ENCODE measurements at places on chromosomes 12 and 14.

DNA sequence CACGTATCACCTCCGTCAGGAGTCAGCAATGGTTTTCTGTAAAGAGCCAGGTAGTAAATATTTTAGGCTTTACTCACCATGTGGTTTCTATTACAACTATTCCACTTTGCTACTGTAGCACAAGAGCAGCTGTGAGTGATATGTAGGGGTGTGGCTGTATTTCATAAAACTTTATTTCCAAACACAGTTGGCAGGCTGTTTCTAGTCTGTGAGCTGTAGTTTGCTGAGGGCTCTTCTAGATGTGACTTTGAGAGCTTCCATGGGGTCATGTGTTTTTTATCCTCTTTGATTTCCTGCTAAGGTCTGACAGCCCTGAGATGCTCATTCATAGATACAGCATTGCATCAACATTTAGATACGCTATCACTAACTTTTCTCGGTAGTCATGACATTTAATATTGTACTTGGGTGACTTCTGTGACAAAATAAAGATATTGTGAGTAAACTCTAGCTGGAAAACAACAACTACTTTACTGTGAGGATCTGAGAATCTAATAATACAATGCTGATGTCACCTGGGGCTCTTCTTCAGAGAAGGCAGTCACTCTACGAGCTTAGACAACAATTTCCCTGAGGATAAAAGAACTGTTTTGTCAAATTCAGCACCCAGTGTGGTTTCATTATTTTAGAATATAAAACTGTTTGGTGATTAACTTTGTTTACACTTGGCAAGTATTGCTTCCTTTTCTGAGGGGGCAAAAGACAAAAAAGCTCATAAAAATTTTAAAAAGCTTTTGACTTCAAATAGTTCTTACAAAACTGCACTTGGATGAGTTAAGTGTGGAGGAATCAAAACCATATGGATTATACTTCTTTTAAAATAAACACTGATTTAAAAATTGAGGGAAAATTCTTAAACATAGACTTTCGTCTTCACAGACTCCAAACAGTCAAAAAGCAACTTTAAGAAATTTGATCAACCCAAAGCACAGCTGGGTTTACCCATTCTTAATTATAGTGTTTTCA is 231.2 kb upstream of the DCN start:
- no peak for DNase-seq

GRCh38 chr12:120554678-120555077 is 20.5 kb downstream of the RNF10 start:
- no peak for DNase-seq

DNA sequence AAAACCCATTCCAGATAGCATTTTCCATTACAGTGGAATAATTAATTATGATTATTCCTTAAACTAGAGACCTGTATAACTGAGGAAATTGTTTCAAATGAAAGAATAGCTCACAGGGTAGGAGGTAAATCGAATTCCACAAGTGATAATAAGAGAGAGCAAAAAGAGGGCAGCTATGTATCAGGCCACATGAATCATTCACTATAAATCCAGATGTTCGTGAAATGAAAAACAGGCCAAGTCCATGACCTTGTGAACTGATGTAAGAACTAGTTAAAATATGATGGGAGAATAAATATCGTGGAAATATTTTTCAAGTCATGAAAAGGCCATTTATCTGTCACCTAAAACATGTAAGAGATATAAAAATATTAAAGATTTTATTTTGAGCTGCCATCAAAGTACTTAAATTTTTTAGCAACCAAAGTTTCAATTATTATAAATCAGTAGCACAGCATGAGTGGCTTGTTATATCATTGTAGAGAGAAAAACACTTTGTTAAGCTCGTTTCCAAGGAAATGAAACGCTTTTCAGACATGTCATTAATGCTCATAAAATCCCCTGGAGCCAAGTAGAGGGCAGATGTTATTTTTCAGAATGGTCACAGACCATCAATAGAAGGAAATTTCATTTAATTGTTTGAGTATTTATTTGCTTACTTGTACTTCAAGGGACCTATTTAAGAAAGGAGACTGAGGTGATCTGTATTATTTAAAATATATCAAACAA is 120.6 kb upstream of the CDKN3 start:
- no peak for DNase-seq

DNA sequence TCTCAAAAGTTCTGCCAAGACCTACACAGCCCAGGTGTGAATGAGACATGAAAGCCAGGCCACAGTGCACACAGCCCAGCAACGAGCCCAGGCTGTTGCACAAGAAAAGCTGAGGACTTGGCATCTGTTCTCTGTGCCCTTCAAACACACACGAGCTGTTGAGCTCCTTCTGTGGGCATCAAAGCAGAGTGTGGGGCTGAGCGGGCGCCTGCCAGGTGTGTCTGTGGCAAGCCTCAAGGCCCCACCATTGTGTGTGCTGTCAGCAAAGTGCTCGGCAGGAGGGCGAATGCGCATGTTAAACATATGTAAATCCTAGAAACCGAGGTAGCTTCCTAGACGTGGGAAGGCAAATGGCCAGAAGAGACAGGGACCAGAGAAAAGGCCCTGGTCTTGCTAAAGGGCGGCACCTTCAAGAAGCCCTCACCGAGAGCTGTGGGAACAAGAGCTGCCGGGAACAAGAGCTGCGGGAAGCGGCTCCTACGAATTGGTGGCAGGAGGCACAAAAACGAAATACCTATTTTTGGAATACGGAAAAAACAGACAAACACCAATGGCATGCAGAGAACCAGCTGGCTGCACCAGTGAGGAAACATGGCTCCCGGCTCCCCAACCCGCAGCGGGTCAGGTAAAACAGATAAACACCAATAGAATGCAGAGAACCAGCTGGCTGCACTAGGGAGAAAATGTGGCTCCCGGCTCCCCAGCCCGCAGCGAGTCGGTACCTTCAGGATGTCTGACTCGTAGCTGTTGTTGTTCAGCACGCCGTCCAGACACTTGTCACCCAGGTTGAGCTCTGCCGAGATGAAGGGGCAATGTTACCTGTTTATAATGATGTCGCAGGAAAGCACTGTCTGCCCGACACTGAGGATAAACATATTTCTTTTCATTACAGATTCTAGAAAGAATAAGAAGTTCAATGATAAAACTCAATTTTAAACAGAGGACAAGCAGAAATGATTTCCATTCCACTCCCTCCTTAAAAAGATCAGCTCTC is 19.0 kb upstream of the GOLGA3 start:
- no peak for DNase-seq

DNA sequence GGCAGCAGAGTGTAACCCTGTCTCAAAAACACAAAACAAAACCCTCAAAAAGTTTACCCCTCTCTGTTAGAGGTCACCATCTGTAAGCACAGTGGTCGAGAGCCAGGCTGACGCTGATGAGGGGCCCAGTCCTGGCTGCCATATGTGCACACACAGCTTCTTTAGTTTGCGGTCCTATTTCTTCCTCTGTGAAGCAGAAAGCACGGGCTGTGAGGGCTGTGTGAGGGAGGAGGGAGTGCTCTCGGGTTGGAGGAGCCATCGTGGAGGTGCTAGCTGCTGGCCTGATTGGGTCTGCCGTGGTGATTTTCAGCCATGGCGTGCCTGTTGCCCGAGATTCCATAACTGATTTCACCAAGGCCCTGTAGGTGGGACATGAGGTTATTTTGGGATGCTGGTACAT is 3.5 kb downstream of the ULK1 start:
- DNase-seq = no peak

- no peak for DNase-seq
These were observed 29.8 kb downstream of the RASAL1 start for GRCh38 chr12:113105606-113106271.

- no peak for DNase-seq
These were observed 32.6 kb downstream of the ITPR2 start for GRCh38 chr12:26800347-26800746.

DNA sequence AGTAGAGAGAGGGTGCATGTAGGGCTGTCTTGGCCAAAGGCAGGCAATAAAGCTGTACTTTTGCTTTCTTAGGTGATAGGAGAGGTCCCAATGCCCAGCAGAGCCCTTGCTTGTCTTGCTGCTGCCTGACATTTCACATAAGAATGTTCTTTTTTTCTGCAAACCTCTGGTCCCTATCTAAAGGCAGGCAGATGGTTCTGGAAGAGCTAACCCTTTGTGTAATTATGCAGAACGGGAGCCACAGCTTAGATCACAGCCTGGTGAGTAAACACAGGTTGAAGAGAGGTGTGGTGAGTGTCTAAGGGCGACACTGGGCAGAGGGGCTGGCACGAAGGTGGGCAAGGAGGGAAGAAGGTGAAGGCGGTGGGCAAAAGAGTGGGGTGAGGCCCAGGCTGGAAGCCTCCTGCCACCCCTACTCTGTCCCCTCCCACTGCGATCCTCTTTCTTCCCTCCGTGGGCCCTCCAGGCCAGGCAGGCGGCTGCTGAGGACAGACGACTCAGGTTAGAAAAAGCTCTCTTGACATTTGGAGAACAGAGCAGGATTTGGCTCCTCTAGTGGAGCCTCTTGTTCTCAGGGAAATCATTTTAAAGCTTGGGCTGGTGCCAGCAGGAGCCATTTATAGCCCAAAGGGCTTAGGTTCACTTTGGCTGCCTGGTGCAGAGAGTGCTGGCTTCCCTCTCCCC is 42.8 kb downstream of the PRMT8 start:
- DNase-seq = no peak

DNA sequence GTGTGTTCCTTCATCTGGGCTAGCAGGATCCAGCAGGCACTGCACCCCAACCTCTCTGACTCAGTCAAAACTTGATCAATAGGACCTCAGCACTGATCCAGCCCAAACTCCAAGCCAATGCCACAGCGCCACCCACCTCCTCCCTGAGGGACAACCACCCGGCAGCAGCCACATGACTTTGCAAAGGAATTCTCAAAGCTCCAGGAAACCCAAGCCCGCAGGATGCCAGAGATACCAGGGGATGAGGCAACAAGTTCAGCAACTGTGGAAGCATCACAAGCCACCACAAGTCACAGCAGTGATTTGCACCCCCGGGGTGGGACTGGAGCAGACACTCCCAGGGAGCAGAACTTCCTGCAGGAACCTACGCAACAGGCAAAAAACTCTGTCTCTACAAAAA is 37.3 kb downstream of the ACTN1 start:
- no peak for DNase-seq

GRCh38 chr12:94282675-94283074 is 134.3 kb downstream of the PLXNC1 start:
- no peak for DNase-seq

DNA sequence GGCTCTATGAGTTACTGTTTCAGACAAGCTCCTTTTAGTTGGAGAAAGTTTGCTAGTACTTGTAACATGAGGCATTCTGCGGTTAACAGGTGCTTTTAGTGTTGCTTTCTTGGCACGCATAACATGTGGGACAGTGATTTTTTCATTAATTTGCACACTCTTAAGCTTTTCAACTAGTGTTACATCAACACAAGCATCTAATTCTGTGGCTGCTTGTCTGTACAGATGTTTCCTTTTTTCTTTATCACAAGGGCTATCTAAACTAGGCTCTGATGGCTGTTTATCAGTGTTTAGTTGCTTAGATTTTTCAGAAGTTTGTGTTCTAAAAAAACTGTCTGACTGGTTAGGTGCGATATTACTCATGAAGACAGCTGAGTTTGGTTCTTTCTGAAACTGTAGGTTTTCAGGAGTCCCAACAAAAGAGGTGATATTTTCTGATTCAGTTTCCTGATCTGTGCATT is 120.1 kb downstream of the RALGAPA1 start:
- no peak for DNase-seq

DNA sequence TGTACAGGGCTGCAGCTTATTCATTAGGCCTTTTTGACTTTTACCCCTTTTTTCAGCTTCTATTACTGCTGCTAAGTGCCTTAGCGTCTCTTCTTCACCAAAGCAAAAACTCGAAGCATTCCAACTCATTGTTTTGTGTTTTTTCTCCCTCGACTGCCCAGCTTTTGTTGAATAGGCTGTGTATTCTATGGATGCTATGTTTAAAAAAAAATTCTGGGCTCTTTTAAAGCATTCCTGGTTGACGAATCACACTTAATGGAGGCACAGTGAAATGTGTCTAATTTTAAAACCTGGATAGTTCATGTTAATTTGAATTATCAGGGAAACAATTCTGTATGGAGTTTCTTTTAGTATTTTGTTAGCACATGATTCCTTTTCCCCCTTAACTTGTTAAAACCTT is 29.7 kb downstream of the KTN1 start:
- no peak for DNase-seq

GRCh38 chr14:101030586-101030985 is 127.1 kb upstream of the RTL1 start:
- no peak for DNase-seq

- DNase-seq = no peak
These were observed 323.9 kb downstream of the LRIG3 start for GRCh38 chr12:58596381-58596780.

- DNase-seq = no peak
These were observed 218.3 kb upstream of the CRY1 start for GRCh38 chr12:107311682-107312081.

DNA sequence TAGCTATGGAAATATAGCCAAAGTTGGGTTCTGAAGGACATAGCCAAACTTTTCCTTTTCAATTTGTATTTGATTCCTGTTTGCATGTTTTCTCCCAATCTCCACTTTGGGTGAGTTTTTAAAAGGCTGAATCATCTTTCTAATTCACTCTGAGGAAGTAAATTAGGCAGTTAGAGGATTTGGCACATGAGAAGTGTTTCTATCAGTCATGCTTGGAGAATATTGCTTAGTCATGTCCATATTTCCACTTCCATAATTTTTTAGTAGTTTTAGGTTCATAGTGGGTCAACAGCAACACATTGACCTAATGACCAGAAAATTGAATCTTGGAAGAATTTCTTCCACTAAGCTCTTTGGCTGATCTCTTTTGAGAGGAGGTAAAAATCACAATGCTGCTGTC is 21.8 kb downstream of the IRAK3 start:
- no peak for DNase-seq

DNA sequence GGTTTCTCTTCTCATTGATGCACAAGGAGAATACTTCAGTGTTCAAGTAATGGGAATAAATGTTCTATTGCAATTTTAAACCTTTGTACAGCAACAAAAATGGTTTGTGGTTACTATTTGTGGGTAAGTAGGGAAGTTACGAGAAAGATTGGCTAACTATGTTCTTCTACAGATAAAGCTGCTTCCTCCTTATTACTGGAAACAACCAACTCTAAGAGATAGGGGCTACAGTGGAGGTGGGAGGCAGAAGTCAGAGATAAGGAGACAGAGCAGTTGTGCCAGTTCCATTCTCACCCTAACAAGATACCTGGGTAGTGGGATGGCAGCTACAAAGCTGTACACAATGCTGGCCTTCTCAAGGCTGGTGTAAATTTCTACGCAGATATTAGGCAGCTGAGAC is 16.2 kb downstream of the NOXRED1 start:
- DNase-seq = no peak

DNA sequence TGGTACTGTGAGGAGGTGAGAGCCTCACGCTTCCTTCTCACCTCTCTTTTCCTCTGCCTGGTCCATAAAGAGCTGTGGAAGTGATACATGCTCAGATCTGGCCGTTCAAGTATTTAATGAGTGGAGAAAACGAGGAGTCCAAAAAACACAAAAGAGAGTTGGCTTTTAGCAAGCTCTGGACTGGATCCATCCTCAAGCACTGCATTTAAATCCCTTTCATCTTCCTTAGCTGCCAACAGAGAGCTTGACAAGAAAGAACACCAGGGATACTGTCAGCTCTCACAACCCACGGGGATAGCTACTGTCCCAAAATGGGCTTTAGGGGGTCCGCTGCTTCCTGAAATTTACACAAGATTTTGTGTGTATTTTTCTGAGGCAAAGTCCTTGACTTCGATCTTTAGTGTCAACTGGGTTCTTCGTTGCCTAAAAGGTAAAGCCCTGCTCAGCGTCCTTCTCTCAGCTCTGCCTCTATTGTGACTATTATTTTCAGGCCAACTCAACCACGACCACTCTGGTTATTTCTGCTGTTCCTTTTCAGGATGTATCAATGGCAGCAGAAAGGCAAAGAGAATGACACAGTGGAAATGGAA is 120.9 kb downstream of the TMTC1 start:
- DNase-seq = no peak

Measured in mesothelial cell of epicardium (in vitro differentiated cells).